ENCODE measurements at places on chromosomes 12 and 14.

GRCh38 chr12:820336-820735 lies 68.0 kb downstream of the WNK1 start:
- DNase-seq = no peak

GRCh38 chr14:89700801-89701200 lies 253.7 kb downstream of the EFCAB11 start:
- no peak for DNase-seq

- no peak for DNase-seq
These were observed 133.1 kb downstream of the TMEM30B start for GRCh38 chr14:61147831-61148549.

GRCh38 chr12:7915661-7916403 lies 20.2 kb downstream of the SLC2A3 start:
- DNase-seq = no peak

DNA sequence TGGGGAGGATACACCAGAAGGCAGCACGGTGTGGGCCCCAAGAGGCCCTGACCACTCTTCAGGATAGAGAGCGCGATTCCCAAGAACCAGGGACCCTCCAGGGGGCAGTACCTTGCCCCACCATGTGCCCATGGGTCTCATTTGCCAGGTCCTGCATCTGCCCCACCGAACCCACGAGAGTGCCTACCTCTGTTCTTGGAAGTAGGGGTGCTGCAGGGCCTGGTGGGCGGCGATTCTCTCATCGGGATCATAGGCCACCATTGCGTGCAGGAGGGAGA lies 72.7 kb downstream of the MOK start:
- DNase-seq = no peak

GRCh38 chr14:56532546-56532945 lies 47.1 kb upstream of the TMEM260 start:
- DNase-seq = no peak

- no peak for DNase-seq
These were observed 96.8 kb downstream of the EP400 start for GRCh38 chr12:132046561-132046960.

DNA sequence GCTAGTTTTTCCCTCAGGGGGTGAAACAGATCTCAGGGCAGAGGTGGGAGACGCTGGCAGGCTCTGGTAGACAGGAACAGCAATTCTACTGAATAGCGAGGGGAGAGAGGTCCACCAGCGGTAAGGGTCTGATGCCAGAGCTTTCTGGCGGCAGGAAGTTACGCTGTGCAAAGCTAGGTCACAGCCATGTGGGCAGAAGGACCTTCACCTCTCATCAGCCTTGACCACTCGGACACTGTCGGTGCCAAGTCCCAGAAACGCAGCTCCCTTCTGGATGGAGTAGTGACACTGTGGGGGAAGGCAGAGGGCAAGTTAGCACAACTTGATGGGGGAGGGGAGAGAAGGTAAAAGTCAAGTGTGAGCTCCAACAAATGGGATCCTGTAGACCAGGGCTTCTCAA lies 10.3 kb upstream of the ZNF740 start:
- no peak for DNase-seq

- no peak for DNase-seq
These were observed 43.3 kb downstream of the ACTN1 start for GRCh38 chr14:68935761-68936214.

- DNase-seq = no peak
These were observed 202 bp downstream of the YAF2 start for GRCh38 chr12:42237853-42238239.

- DNase-seq = no peak
These were observed 115.1 kb downstream of the SLC25A47 start for GRCh38 chr14:100438271-100438670.

DNA sequence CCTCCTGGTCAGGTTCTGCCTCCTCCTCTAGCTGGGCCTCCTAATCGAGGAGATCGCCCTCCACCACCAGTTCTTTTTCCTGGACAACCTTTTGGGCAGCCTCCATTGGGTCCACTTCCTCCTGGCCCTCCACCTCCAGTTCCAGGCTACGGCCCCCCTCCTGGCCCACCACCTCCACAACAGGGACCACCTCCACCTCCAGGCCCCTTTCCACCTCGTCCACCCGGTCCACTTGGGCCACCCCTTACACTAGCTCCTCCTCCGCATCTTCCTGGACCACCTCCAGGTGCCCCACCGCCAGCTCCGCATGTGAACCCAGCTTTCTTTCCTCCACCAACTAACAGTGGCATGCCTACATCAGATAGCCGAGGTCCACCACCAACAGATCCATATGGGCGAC lies 19.3 kb downstream of the CPSF6 start:
- DNase-seq = no peak

DNA sequence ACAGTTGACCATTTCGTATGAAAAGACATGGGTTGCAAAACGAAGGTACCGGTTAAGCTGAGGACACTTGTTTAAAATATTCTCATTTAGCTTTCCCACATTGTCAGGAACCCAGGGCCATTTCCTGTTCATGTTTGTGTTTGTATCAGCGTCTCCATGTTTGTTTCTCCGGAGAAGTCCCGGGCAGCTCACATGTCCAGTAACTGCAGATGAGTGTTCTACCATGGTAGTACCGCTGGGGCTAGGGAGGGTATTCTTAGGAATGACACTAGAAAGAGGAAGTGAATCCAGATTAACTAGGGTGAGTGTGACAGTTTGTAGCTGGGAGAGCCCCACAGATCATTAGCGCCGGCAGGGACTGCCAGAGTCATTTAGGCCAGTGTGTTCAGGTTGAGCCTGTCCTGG lies 50.0 kb upstream of the EVL start:
- DNase-seq = no peak

DNA sequence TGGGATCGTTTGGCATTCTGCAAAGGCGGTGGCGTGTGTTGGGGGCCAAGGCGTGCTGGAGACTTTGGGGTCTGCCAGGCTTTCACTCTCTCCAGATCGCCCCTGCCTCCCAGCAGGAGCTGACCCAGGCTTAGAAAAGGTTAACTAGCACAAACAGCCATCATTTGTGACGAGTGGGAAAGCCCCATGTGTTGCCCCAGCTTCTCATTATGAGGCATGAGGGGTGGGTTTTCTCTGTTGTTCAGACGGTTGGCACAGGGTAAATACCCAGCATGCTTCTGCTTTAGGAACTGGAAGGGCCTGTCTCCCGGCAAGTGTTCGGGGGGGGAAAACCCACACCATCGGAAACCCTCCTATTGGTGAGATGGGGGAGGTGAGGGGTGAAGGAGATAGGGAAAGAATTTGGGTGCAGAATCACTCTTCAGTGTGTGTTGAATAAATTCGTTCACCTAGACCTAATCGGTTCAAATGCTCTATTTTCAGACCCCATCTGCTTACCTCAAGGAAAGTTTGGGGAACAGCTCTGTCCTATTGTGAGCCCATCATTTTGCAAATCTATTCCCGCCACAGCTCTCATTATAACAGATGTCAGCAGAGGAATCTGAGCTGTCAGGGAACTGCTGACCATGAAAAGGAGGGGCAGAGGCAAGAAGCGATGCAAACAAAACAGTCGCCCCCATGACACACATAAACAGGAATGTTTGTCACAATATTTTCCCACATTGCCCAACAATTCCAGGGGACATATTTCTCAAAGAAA lies 34.7 kb upstream of the C12orf42 start:
- DNase-seq = no peak

GRCh38 chr12:3554371-3555115 lies 63.5 kb downstream of the PRMT8 start:
- peak; percentile 51 for DNase-seq

DNA sequence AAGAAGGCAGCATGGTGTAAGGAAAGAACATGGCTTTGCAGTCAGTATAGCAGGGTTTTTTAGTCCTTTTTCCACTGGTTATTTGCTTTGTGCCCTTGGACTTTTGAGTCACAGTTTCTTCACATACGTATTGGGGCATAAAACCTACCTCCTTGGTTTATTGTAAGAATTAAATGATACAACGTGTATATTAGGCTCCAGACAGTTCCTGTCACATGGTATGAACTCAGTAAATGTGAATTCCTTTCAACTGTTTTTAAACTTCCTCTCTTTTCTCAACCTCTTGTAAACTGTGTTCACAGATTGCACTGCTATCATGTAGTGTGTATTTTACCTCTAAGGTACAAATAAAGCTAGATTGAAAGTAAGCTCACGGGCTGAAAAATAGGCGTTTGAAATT lies 29.5 kb downstream of the MSRB3 start:
- DNase-seq = no peak

DNA sequence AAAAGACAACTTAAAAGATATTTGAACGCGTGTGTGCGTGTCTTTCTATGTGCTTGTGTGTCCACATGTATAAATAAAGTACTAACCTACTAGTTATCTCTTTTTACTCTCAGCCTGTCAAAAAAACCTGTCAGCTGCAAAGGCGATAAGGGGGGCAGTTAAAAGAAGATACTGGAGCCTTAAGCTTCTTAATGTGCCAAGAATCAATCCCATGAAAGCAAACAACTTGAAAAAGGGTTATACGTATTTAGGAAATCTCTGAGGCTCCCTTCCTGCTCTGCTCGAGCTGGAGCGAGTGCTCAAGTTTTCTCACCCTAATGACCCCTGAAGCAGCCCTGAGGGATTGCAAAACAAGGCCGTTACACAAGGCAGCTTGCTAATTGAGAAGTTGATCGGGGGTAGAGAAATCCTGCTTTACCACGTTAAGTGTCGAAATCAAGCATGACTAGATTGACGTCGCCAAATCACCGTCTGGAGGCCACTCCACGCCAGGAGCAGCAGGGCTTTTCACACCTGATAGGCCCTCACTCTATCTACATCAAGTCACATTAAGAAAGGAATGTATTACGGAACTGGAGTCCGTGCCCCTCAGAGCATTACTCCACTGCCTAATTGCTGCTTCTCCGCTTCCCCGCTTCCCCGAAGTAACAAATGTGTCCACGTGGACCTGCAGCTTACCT lies 32.4 kb downstream of the LMO3 start:
- DNase-seq = no peak

GRCh38 chr12:15962760-15963159 lies 51.6 kb downstream of the DERA start:
- DNase-seq = no peak

Measured in endothelial cell (in vitro differentiated cells).